Glomerular endothelial cell (primary cell): ENCODE measurements at places on chromosomes 6 and 20. TPM values are rescaled to one million over a fixed set of nuclear protein-coding genes. Genes with fewer than 3 reads are reported as not detected.

Gene LAMA2
- 0.24 and 0.58 TPM in 2 replicates for total RNA-seq

Gene KCNK5
- total RNA-seq: not detected in 2 replicates

Gene FNDC1
- total RNA-seq: 0.06 TPM in 1 of 2 replicates, not detected in the other

Gene SPATA25
- 0.29 TPM in 1 of 2 replicates, not detected in the other for total RNA-seq

Gene KIAA1755
- total RNA-seq: 0.97 and 6.0 TPM in 2 replicates

Gene ADGRF1
- 0.82 TPM in 1 of 2 replicates, not detected in the other for total RNA-seq

Gene PIGT
- total RNA-seq: 91.1 and 130 TPM in 2 replicates

Gene FAM209B
- not detected in 2 replicates for total RNA-seq

Gene SOX18
- total RNA-seq: 31.8 and 102 TPM in 2 replicates

Gene DST
- 187 and 226 TPM in 2 replicates for total RNA-seq

Gene MYCT1
- 112 and 156 TPM in 2 replicates for total RNA-seq

Gene OR2B6
- not detected in 2 replicates for total RNA-seq

Gene ABHD16B
- total RNA-seq: not detected in 2 replicates
